ENCODE measurements at places on chromosomes 6 and 20. TPM values are rescaled to one million over a fixed set of nuclear protein-coding genes. Genes with fewer than 3 reads are reported as not detected.
A peak's percentile ranks its signal among the peaks of the same experiment; 100 is the strongest.

DNA sequence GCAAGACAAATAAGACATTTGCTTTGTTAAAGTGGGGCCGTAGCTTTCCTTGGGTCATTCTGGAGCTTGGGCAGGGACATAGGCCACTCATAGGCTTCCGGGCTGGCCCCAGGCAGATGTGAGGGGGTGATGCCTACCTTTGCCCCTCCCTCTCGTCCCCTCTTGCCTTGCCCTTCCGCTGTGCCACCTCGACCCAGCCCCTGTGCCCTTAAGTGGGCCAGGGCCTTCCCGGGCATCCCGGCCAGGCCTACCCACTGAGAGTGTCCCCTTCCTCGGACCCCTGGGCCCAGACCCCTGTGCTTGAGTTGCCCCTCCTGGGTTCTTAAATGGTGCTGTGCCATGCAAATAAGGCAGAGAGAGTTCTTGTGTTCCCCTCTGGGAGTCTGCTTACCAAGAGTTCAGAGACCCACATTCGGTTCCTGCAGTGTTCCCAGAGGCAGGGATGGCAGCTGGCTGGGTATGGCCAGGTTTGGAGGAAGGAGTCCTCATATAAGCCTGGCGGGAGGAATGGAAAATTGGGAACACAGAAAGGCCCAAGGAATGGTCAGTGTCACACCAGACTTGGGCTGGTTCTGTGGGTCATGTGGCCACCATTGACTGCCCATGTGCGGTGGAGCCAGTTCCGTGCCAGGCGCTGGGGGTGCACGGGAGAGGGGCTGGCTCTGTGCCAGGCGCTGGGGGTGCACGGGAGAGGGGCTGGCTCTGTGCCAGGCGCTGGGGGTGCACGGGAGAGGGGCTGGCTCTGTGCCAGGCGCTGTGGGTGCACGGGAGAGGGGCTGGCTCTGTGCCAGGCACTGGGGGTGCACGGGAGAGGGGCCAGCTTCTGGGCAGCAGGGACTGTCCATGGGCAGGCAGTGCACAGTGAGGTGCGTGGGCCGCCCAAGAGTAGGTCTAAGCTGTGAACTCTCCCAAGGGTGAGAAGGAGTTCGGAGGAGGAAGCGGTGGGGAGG is 173.5 kb upstream of the SNX9 start:
- DNase-seq = no peak

- DNase-seq = no peak
Measured at GRCh38 chr6:94751641-94752329, 825.5 kb upstream of the MANEA start.

DNA sequence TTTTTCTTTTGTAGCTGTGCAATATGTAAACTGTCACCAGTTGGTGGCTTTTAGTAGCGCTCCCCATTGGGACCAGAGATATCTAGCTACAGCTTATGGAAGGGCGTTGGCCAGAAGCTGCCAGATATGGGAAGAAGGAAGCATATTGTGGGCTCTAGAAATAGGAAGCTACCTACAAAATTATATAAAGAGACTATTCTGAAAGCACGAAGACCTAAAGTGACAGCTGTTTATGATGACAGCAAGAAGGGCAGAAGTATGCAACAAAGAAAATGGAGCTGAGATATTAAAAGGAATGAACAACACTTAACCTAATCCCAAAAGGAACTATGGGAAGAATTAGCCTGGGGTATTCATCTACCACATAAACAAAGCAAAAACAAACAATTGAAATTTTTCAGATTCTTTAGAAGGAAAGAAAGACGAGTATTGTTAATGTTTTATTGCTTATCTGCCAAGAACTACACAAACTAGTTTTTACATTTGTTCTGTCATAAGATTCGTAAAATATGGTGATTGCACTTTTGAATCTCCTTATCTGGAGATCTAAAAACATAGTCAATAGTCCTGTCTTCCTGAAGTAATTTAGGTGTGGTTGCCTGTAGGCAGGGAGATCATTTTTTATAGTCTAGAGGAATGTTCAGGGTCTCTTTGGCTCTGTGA is 81.6 kb downstream of the NCOA7 start:
- no peak for DNase-seq

DNA sequence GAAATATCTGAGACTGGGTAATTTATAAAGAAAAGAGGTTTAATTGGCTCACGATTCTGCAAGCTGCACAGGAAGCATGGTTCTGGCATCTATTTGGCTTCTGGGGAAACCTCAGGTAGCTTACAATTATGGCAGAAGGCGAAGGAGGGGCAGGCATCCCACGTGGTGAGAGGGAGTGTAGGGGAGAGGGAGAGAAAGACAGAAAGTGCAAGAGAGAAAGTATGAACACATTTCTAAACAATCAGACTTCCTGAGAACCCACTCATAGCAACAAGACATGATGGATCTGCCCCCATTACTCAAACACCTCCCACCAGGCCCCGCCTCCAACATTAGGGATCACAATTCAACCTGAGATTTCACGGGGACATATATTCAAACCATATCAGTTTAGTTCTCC is 107.4 kb downstream of the PERP start:
- no peak for DNase-seq

DNA sequence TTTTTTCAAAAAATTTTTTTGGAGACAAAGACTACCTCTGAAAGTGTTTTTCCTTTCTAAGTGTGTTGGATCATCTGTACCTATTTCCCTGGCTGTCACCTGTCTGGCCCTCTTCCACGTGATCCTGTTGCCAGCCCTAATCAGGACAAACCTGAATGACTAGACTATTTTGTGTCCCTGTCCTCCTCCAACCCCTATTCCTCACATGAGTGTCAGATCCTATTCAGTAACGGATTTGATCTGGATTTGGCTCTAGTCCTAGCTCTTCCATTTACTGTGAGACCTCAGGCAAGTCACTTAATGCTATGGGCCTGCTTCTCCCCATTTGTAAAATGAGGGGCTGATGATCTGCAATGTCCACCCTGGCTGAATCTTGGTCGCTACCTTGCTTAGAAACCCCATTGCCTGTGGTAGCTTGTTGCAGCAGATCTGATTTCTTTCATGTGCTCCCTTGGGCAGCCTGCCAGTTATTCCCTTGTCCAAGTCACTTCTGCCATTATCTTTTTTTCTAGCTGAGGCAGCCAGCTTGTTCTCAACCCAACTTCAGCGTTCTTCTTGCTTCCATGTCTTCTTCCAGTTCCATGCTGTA is 4.8 kb downstream of the PHF20 start:
- DNase-seq = no peak

DNA sequence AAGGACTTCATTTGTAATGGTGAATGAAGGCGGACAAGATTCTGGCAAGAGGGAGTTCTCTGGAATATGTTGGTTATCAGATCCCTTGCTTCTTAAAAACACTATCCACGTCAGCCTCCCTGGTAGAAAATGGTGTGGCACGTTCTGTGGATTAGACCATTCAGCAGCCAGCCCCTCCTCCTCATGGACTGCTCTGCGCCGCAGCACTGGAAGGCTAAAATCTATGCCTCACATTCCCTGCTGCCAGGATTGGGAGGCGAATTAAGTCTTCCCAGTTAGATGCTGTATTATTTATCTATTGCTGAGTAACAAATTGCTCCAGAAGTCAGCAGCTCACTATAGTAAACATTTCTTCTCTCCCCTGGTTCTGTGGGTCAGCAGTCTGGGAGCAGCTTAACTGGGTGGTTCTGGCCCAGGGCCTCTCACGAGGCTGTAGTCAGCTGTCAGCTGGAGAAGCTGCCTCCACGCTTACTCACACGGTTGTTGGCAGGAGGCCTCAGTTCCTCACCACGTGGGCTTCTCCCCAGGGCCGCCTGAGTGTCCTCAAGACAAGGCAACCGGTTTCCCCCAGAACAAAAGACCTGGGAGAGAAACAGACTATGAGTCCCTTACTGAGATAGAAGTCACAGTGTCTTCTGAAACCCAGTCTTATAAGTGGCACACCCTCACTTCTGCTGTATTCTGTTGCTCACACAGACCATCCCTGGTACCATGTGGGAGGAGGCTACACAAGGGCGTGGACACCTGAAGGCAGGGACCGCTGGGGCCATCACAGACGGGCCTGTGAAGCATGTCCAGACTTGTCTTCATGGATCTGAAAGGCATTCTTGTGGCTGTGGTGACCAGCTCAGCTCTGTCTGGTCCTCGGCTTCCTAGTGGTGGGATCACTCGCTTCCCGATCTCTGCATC is 101.0 kb downstream of the NRN1 start:
- DNase-seq = no peak

GRCh38 chr6:3825851-3826581 is 23.2 kb upstream of the FAM50B start:
- DNase-seq = peak; percentile 99

- DNase-seq = no peak
Measured at GRCh38 chr6:100435299-100435698, 29.4 kb downstream of the SIM1 start.

- no peak for DNase-seq
Measured at GRCh38 chr6:161115468-161115867, 123.9 kb downstream of the MAP3K4 start.

DNA sequence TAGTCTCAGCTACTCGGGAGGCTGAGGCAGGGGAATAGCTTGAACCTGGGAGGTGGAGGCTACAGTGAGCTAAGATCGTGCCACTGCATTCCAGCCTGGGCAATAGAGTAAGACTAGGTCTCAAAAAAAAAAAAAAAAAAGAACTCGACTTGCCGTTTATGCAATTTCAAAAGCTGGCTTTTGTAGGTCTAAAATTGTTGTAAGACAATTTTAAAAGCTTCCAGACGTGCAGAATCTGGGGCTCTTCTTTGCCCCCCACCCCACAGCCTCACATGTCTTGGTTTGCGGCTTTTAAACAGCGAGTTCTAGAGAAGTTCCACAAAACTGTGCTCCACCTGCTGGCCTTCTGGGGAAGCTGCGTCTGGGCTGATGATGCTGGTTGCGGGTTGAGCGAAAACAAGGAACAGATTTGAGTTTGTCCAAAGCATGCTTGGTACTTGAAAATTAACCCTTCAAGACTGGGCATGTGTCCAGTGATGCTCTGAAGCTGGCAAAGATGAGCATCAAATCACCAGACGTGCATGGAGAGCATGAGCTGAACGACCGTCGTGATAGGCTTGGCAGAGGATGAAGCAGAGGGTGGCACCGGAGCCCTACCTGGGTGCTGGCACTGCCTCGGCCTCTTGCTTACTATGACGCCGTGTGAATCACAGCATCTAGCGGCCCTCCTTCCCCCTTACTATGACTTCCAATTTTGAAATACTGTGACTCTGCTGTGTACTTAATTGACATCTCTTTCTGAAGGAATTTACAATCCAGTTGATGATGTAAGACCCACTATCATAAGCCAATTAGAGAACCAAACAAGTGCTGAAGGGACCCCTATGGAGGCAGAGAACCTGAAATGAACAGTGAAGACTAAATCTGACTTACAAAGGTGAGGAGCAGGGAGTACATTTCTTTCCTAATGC is 171.4 kb downstream of the GMPR start:
- DNase-seq = peak; percentile 11

DNA sequence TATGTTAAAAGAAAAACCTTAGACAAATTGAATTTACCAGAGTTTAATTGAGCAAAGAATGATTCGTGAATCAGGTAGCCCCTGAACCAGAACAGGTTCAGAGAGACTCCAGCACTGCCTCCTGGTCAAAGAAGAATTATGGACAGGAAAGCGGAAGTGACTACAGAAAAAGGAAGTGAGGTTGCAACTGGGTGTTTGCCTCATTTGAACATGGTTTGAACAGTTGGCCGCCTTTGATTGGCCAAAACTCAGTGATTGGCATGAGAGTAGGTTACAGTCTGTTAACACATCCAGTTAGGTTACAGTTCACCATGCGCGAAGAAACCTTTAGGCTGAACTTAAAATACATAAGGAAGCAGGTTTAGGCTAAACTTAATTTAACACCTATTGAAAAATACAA is 248.8 kb downstream of the TFAP2A start:
- DNase-seq = no peak

GRCh38 chr6:160979061-160979708 is 12.4 kb upstream of the MAP3K4 start:
- DNase-seq = no peak

GRCh38 chr6:92687278-92687677 is 732.1 kb downstream of the EPHA7 start:
- DNase-seq = no peak

DNA sequence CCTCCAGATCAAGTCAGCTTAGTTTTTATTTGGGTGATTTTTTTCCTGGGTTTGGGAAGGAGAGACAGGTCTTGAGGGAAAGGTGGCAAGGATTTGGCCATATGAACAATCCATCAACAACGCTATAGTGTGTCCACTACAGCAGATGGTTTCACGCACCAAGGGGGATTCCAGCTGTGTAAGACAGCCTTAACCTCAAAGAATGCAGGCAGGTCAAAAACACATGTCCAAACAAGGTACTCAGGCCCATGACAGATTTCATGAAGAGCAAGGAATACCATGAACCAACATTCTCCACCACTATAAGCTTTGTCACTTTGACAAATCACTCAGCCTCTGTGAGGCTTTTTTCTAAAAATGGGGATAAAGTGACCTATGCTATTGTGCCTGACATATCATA is 2.0 kb downstream of the AIF1 start:
- no peak for DNase-seq

GRCh38 chr6:118506071-118506638 is 41.9 kb upstream of the PLN start:
- no peak for DNase-seq

DNA sequence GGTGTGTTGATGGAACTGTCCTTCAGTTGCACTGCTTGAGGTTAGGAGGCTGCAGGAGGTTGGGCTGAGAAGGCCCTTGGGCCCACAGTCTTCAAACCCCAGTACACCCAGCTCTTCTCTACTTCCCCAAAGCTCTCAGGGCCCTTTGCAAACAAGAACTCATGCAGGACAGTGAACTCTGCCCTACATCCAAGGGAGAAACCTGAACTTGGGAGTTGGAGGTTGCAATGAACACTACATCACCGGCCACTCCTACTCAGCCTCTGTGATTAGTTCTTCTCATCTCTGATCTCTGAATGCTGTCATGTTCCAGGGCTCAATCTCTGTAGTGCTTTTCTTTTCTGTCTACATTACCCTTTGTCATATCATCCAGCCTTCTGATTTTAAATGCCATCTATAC is 148.5 kb upstream of the PDE7B start:
- no peak for DNase-seq

DNA sequence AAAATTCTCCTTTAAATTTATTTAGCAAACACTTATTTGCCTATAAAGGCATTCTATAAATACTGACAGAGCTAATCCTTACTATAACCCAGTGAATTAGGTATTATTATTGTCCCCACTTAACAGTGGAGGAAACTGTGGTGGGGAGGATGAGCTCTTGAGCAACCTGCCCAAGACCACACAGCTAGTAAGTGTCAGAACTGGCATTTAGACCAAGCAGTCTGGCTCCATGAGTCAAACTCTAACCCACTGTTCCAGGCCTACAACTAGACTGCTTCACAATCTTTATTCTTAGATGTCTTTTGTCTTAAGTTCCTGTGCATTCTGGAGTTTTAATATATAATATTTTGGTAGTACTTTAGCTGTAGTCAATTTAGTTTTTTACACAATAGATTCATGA is 530.8 kb downstream of the BCKDHB start:
- no peak for DNase-seq

Gene PRR18
- total RNA-seq = not detected

Gene GRM1
- total RNA-seq = under 0.01 TPM

Gene VIP
- total RNA-seq = 0.26 TPM

Gene UBD
- 1.9 TPM for total RNA-seq

Gene COL12A1
- total RNA-seq = 5.8 TPM

Gene HCRTR2
- total RNA-seq = not detected

Gene EYS
- not detected for total RNA-seq

All from pulmonary artery endothelial cell (primary cell).